Muscle of leg (tissue), 16 donors: ENCODE measurements at places on chromosomes 5 and 9. TPM values are rescaled to one million over a fixed set of nuclear protein-coding genes. Genes with fewer than 3 reads are reported as not detected.
A peak's percentile ranks its signal among the peaks of the same experiment; 100 is the strongest.

NUTM2F gene
- not detected for total RNA-seq

GRCh38 chr5:170437621-170438375 lies 48.6 kb upstream of the KCNMB1 start:
- no peak overlapping the region for H3K27ac ChIP-seq
- H3K4me3 ChIP-seq, result no peak overlapping the region
- peaks cover 6% of the 10 kb centered on the region for H3K4me1 ChIP-seq
- DNase-seq, result no peak

DNA sequence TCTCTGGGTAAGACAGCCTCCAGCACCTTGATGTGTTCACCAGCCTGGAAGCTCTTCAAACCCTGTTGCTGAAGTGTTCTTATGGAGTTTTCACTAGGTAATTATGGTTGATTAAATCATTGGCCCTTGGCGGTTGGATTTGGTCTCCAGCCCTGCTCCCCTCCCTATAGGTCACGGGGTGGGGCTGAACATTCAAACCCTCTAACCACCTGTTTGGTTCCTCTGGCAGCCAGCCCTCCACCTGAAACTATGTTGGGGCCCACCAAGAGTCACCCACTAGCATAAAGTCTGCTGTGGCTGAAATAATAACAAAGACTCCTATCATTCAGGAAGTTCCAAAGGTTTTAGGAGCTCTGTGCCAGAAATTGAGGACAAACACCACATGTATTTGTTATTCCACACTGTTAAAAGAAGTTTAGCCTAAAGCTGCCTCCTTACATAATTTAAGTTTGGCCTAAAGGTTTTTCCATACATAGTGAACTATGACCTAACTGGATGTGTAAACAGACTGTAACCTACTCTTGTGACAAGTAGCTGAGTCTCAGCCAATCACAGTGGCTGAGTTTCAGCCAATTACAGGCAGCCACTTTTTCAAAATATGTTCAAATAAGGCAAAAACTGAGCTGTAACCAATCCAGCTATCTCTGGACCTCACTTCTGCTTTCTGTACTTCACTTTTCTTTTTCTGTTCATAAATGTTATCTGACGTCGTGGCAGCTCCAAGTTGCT lies 34.8 kb downstream of the TMEM252 start:
- peaks cover 3% of the 10 kb centered on the region for H3K36me3 ChIP-seq
- DNase-seq, result peak; percentile 53
- peaks cover 8% of the 10 kb centered on the region for H3K4me1 ChIP-seq
- peak overlapping the region; percentile 8 for H3K27ac ChIP-seq
- H3K27me3 ChIP-seq, result no peaks in the 10 kb centered on the region

GRCh38 chr5:74340476-74340875 lies 300.1 kb downstream of the ENC1 start:
- no peak overlapping the region for H3K27ac ChIP-seq
- no peak overlapping the region for H3K4me3 ChIP-seq
- H3K36me3 ChIP-seq, result no peaks in the 10 kb centered on the region

- no peak for DNase-seq
- H3K27me3 ChIP-seq, result no peaks in the 10 kb centered on the region
- H3K36me3 ChIP-seq, result no peaks in the 10 kb centered on the region
- no peak overlapping the region for H3K27ac ChIP-seq
These were observed 43.8 kb downstream of the PRRC1 start for GRCh38 chr5:127561254-127561653.
